Lung microvascular endothelial cell (primary cell): ENCODE measurements at places on chromosomes 4 and X.
A peak's percentile ranks its signal among the peaks of the same experiment; 100 is the strongest.

GRCh38 chrX:130896802-130897501 lies 6.1 kb downstream of the ENOX2 start:
- peak; percentile 41 for DNase-seq

GRCh38 chr4:55468724-55469123 lies 73.0 kb downstream of the TMEM165 start:
- peak; percentile 1 for DNase-seq

DNA sequence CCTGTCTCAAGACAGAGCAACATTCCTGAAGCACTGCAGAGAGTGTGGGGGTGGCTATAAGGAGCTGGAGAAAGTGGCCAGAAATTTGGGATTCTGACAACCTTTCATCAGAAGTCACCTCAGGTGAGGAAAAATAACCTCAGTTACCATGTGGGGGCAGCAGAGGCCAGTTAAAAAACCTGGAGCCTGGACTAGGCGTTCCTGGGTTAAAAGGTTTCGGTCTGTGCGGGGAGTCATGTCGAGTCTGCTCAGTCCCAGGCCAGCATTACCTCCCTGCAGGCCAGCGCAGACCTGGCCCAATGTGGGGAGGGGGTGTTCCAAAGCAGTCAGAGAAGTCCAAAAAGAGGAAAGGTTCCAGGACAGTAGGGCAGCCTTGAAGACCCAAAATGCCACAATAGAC lies 10.9 kb upstream of the NALF2 start:
- DNase-seq, result peak; percentile 14

DNA sequence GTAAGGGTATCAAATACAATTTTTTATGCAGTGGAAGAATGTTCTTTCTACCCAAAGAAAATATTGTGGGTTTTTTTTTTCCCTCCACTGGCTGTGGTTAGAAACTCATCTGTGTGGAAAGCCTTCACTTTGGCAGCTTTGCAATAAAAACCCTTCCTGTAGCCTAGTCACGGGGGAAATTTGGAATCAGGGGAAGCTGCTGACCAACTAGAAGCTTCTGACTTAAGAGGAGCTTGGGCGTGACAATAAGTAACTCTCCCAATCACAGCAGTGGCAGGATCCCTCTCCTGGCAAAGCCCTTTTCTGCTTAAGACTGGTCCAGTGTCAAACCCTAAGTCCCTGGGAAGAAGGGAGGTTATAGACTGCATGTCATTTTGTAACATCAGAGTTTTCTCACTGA lies 87.9 kb downstream of the LRRC66 start:
- no peak for DNase-seq

DNA sequence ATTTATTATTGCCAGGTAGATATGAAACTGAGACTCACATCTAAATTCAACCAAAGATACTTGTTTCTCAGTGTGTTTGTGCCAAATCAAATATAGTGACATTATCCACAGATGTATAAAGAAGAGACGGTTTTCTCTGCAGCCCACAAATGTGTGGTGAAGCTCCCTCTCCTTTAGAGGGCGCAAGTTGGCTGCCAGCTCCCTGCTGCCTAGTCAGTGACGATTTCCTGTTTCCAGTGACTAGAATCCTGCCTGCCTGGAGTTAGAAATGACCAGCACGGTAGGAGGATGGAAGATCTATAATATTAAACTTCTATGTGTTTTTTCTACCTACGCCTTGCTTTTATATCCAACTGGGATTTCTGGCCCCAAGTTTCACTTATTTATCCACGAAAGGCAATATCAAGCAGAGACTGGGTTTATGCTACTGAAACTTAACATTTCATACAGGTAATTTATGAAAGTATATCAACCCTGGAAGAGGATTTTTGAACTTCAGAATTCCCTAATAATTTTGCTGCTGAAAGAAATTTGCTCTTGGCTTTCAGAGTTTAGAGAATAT lies 1793.7 kb upstream of the TENM3 start:
- DNase-seq, result no peak

DNA sequence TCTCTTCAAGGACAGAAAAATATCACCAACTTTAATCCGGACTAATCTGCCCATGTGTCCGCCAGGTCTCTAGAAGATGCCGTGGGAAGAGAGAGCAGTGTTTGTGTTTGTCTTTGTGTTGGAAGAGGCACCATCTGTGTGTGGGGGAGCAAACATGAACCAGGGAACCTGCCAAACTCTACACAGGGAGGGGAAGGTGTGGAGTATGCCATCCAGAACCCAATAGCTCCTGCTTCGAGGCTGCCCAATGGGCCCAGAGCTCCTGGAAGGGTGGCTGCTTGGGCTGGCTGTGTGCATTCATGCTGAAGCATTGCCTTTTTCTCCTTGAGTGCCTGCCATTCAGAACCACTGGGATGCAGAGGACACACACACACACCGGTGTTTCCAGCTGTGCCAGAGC lies 536.2 kb downstream of the MID1IP1 start:
- DNase-seq, result no peak

- DNase-seq, result peak; percentile 14
These were observed 93.2 kb downstream of the FAM13A start for GRCh38 chr4:88963817-88964216.

- DNase-seq, result peak; percentile 19
These were observed 17.6 kb upstream of the GK start for GRCh38 chrX:30635630-30636029.

DNA sequence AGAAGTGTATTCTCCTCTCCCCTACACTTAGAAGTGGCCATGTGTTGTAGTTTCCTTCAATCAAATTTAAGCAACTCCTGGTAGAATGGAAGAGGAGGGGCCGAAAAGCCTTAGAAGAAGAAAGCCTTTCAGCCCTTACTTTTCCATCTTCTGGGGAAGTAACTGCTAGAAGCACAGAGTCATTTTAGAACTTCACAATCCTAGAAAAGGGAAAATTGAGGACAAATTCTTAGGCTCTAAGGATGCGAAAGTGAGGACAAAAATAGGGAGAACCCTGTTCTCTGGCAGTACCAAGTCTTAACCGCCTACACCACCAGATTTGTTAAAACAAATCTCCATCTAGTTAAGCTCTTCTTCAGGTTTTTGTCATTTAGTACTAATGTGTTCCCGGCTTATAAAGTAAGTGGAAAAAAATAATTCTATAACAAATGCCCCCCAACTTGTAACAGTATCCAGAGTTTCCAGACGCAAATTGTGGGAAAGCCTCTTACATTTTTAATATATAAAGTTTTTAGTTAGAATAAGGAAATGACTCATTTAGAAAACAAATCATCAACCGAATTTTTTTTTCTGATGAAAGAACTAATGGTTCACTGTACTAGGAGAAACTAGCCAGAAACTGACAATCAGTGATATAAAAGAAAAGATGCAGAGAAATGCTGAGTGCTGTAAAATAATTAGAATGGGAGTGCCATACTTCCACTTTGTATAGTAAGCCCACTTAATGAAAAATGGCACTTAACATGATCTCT lies 76.0 kb downstream of the ARAP2 start:
- DNase-seq, result no peak

GRCh38 chrX:96140796-96141195 lies 543.8 kb upstream of the DIAPH2 start:
- DNase-seq, result no peak

DNA sequence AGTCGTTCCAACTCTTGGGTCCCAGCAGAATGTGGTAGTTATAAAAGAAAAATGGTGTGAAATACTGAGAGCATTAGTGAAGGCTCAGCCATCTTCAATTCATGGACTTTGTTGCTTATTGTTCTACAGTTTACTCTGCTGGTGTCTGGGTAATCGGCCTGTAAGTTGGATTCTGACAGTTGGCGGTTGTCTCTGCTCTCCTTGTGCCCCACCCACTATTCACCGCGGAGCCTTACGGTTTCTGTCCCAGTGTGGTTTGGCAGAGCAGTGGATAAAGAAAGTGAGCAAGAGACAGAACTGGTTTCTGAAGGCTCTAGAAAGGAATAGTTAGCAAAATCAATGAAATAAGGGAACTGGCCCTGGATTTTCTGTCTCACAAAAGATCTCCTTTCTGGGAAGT lies 9.1 kb downstream of the LONRF3 start:
- no peak for DNase-seq
